ENCODE measurements at places on chromosomes 5 and 9.
A peak's percentile ranks its signal among the peaks of the same experiment; 100 is the strongest.

DNA sequence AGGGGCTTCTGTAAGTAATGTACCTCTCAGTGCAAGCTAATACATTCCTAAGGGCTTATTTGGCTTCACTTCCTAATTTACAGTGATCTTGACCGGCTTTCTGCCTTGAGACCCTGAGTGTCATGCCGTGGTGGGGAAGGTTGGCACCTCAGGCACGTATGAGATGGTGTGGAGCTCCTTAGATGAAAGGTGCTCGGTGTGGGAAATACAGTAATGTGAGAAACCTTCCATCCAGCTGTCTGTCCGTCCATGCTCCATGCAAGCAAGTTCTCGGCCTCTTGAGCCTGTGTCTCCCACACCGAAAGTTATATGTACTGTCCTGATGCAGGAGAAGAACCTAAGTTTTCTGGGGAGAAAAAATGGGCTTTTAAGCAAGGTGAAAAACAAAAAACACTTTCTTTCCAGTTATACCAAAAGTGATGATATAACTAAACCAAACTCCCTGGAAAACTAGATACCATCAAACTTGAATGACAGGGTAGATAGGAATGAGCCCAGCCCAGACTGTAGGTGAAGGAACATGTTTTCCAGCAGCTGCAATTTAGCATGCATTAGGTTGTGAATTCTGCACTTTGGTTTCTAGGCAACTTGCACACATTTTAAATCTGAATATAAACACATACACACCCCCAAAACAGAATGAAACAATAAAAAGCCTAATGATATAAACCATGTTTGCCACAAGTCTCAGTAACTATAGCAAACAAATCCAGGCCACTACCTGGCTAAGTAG lies 279.6 kb downstream of the FANCC start:
- no peak for DNase-seq

DNA sequence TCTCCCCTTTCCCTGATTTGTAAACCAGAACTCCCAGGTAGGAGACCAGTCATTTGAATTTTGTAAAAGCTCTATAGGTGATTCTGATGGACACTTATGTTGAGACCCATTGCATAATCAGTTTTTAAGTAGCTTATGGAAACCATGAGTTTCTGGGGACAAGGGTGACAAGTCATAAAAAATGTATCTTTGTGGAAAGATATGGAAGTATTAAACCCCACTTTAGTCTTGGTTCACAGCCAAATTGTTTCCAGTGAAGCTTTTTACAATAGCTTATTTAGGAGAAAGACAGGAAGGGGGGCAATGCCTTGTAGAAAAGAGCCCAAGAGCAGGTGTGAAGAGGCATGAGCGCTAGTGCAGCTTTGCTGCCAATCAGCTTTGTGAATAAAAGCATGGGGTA lies 453 bp upstream of the CCL28 start:
- no peak for DNase-seq

DNA sequence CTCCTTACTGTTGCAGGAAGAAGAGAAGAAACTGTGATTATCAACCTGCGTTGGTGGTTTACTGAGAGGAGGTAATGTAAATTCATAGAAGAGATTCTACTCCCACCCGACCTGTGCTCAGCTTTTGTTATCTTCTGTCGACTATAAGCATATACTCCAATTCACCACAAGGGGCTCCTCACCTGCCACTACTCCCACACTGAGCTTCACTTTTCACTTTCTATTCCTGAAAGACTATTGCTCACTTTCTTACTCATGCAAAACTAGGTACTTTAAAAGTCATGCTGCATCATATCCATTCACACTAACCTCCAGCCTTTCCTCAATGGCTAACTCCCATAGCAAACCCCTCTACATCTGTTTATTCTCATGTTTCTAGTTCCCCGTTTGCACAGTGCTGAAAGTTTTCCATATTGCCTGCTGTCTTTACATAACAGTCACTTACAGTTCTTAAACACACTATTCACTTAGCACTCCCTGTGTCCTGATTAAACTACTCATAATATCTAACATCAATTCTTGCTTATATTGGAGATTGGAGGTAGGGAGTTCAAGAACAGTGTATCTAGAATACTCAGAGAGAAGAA lies 1062.6 kb downstream of the NR2F1-AS1 start:
- DNase-seq: no peak

GRCh38 chr5:134140530-134141201 lies 26.2 kb downstream of the TCF7 start:
- DNase-seq: peak; percentile 40

GRCh38 chr5:56589481-56589860 lies 225.9 kb upstream of the MAP3K1 start:
- no peak for DNase-seq

DNA sequence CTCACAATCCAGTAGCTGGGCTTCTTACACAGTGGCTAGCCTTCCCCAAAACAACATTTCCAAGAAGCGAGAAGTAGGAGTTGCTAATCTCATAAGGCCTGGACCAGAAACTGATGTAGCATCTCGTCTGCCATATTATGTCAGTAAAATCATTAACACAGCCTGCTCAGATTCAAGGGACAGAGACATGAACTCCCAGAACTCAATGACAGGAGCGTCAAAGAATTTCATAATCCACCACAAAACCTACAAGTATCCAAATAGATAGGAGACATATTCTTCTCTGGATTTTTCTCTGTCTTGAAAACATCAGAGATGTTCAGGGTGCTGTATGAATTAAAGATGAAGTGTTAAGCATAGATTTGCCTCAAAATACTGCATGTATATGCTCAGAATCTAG lies 457.6 kb upstream of the ACTBL2 start:
- no peak for DNase-seq

DNA sequence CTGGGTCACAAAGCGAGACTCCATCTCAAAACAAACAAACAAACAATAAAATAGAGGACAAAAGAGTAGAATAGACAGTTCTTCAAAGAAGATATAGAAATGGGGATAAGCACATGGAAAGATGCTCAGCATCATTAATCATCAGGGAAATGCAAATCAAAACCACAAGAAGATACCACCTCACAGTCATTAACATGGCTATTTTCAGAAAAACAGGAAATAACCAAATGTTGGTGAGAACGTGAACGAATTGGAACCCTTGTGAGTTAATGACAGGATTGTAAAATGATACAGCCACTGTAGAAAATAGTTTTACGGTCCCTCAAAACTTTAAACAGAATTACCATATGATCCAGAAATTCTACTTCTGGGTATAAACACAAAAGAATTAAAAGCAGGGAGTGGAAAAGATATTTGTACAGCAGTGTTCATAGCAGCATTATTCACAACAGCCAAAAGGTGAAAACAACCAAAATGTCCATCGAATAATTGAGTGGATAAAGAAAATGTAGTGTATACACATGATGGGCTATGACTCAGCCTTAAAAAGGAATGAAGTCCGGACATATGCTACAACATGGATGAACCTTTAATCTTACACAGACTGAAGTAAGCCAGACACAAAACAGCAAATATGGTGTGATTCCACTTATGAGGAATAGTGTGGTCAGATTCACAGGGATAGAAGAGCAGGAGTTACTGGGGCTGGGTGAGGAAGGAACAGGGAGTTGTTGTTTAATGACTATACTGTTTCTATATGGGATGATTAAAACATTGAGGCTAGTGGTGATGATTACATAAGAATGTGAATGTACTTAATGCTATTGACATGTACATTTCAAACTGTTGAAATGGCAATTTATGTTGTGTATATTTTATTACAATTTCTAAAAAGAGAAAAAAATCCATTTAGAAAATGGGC lies 19.7 kb downstream of the OR2V2 start:
- no peak for DNase-seq

- DNase-seq: no peak
Observed at GRCh38 chr9:124220946-124221451, 36.8 kb upstream of the NEK6 start.
